ENCODE measurements at places on chromosomes 7 and 10.

DNA sequence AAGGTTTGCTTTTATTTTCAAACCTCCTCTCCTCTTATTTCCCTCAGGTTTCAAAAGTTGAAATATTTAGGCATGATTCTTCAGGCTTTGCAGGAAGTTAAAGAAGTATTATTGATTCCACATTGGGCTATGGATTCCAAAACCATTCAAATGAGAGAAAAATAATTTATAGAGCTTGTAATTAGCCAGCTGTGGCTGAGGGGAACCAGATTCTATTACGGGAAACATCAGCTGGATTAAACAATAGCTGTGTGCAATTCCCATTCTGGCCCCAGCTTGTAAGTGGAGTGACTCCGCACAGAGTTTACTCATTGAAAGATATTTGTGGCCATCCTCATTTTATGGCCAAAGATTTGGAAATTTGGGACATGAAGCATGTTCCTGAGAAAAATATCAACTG, 77.0 kb upstream of the PHYHIPL start:
- no peak for DNase-seq

- no peak for DNase-seq
Measured at GRCh38 chr7:157873181-157873580, 536.4 kb downstream of the DNAJB6 start.

DNA sequence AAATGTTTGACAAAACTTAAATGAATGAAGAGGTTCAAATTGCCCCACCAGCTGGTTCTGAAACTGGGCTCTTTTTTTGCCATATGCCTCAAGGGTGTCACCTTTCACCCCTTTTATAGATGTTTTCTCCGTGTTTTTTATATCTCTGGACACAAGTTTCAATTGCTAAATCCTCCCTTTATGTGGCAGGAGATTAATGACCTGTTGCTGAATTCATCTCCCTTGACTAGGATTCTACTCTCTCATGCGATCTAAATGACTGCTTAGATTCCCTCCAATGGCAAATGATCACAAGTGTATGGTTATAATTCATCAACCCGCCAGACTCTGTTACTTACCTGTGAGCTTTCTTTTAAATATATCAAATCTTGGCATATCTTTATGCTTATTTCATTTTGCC, 677.0 kb upstream of the POT1 start:
- DNase-seq = no peak

DNA sequence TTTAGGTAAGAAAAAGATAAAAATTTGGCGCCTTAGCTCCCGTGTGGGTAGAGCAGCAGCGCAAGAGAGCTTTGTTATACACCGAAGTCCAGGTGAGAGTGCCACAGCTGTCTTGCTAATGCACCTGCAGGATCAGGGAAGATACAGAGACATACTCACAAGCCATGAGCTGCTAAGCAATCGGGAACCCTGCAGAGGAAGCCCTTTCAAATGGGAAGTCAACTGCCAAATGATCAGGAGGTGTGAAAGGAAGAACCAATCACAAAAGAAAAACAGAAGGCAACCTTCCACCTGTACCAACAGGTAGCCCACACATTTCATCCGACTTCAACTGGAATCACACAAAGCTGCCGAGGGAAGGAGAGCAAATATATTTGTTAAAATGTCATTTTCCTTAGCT, 610.5 kb upstream of the PFKP start:
- no peak for DNase-seq

DNA sequence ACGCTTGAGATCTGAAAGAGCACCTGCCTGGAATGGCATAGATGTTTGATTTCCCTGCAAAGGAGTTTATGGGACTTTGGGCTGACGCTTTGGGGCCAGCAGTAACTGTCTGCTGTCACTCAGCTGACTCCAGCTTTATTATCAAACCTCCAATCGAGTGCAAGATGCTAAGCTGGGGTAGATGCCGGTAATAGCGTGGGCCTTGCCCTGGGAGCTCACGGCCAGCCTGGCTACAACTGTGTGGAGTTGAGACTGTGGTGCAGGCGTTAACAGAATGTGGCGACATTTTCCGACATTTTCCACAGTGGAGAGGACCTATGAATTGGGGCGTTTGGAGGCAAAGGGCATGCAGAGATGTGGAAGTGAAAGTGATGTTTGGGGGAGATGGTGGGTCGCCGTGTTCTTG, 1.3 kb downstream of the CHST12 start:
- no peak for DNase-seq

DNA sequence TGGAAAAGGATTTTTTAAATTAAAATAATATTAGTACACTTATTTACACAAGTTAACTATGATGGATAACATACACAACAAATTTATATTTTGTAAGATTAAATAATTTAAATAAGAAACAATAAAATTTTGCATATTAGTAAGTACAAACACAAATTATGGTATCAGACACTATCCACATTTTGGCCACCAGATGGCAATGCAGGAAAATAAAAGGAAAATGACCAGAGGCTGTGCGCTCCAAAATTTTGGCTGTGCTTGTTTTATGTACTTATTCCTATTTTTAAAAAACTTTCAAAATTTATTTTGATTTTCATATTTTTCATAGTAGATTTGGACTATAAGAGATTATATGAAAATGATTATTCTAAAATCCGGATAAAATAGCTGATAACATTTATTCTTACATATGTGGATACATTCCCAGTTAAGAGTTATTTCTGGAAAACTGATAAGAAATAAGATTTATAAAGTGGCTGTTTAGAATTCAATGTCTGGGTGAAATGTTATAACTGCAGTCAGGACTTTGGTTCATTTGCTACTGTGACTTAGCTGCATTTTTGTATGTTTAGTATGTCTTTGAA, 274.7 kb upstream of the HGF start:
- DNase-seq = no peak

- no peak for DNase-seq
Measured at GRCh38 chr7:143492043-143492471, 14.4 kb downstream of the TAS2R41 start.
